ENCODE measurements at places on chromosomes 7 and 10. TPM values are rescaled to one million over a fixed set of nuclear protein-coding genes. Genes with fewer than 3 reads are reported as not detected.

The IGF2BP3 gene
- total RNA-seq: 78.9 TPM

The IQUB gene
- 0.43 TPM for total RNA-seq

The GNAT3 gene
- not detected for total RNA-seq

The PLXDC2 gene
- total RNA-seq: 0.06 TPM

The PITX3 gene
- total RNA-seq: 0.27 TPM

The EBLN1 gene
- not detected for total RNA-seq

The KCP gene
- not detected for total RNA-seq

The PAX4 gene
- total RNA-seq: not detected

The POLR2J2 gene
- 3.8 TPM for total RNA-seq

The OR2A42 gene
- total RNA-seq: not detected

The HOXA10 gene
- 9.8 TPM for total RNA-seq
